ENCODE measurements at places on chromosomes 5 and 9.

DNA sequence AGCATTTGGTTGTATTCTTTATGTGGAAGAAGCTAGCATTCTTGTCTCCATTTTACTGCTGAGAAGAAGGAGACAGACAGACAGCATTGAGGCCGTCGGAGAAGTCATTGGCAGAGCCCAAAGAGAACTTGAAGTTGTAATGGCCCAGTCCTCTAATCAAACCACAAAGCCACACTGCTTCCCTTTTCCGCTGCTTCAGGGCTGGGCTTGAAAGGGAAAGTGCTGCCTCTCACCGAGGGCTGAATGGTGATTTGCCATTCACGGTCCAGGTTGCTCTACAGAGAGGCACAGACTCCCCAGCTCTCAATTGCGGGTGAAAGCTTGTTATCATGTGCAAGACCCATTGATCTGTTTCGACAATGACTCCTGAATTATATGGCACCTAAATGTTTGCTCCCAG is 25.6 kb upstream of the POU4F3 start:
- H3K4me1 ChIP-seq = peaks cover 4% of the 10 kb centered on the region
- no peak overlapping the region for H3K4me3 ChIP-seq
- H3K27me3 ChIP-seq = peaks cover 25% of the 10 kb centered on the region
- no peak overlapping the region for H3K27ac ChIP-seq
- no peak for DNase-seq

GRCh38 chr9:129693741-129694140 is 28.3 kb downstream of the PRRX2 start:
- H3K4me1 ChIP-seq = peaks cover 3% of the 10 kb centered on the region
- H3K36me3 ChIP-seq = peaks cover 1% of the 10 kb centered on the region
- H3K27ac ChIP-seq = no peak overlapping the region
- DNase-seq = no peak
- no peak overlapping the region for H3K4me3 ChIP-seq
- peaks cover 65% of the 10 kb centered on the region for H3K27me3 ChIP-seq

GRCh38 chr5:77294185-77294584 is 83.7 kb downstream of the PDE8B start:
- H3K4me1 ChIP-seq = no peaks in the 10 kb centered on the region
- H3K27ac ChIP-seq = no peak overlapping the region
- H3K36me3 ChIP-seq = peaks cover 2% of the 10 kb centered on the region
- H3K27me3 ChIP-seq = peaks cover 48% of the 10 kb centered on the region
- no peak overlapping the region for H3K4me3 ChIP-seq
- DNase-seq = no peak

DNA sequence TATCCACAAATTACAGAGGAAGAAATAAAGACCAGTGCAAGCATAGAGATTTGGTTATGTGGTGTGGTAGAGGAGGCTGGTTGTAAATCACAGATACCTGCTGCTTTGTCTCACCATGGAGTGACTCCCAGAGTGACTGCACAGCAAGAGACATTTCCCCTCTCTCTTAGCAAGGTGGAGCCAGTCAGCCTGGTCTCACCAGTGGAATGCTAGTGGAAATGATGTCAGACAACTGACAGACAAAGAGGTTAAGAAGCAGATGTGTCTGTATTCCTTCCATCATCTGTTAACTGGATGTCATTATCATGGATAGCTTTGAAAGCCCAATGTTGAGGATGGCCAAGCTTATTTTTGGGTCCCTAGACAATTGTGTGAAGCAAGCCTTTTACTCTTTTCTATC is 509.4 kb upstream of the SEMA6A start:
- no peak overlapping the region for H3K4me3 ChIP-seq
- no peak for DNase-seq
- H3K4me1 ChIP-seq = no peaks in the 10 kb centered on the region
- no peak overlapping the region for H3K27ac ChIP-seq
- no peaks in the 10 kb centered on the region for H3K27me3 ChIP-seq

DNA sequence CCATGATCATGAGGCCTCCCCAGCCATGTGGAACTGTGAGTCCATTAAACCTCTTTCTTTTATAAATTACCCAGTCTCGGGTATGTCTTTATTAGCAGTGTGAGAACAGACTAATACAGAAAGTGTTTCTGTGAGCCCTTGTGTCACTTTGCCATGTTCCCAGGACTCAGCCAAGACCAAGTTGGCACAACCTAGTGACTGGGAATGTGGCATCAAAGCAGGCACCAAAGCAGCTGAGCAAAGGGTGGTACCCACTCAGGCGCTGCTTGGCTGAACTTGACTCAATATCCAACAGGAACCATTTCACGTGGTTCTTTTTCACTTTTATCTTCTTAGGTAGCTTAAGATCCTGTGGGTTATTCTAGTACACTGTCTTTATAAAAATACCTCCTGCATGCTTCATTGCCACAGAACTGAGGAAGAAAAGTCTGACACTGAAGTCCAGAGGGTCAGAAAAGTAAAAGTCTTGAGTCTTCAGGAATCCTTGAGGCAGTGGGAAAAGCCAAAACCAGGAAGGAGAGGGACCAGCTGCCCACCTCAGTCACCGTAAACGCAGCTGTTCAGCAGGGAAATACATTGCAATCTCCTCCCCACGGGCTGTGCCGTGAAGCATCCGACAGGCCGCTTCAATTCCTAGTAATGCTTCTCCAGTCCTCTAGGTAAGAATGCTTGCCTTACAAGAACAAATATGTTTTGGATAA is 90.5 kb upstream of the RETREG1 start:
- H3K27me3 ChIP-seq = peaks cover 7% of the 10 kb centered on the region
- no peak overlapping the region for H3K27ac ChIP-seq
- no peaks in the 10 kb centered on the region for H3K4me1 ChIP-seq
- no peaks in the 10 kb centered on the region for H3K36me3 ChIP-seq

DNA sequence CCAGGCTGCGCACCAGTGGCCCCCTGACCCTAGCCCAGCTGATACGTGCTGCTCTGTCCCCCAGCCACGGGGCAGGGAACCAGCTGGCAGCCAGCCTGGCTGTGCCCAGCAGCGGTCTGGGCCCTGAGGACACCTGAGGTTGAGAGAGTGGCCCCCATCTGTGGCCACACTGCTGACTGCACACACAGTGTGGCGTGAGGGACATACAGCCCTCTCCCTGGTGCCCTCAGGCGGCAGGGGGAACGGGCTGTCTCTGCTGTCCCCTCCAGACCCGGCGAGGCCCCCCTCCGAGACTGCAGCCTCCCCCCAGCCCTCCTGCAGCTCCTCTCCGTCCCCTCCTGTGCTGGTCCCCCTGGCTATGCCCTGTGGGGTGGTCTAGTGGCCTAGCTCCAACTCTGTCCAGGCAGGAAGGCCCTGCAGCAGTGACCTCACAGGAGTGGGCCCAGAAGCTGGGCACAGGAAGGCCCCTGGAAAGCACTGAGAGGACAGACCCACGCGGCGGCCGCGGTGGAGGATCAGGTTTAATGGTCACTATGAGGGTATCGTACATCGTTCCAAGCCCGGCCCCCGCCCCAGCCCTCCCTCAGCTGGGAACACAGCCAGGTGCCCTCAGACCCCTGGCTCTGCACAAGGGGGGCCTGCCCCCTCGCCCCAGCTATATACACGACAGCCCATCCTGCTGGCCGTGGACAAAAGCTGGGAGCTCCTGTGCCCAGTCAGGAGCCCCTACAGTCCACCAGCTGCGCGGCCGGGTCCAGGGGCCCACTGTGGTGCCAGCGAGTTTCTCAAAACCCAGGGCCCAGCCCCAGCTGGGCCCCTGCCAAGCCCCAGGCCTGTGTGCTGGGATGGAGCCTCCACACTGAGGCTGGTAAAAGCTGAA is 6.8 kb upstream of the ENTPD8 start:
- peaks cover 37% of the 10 kb centered on the region for H3K27me3 ChIP-seq
- no peak for DNase-seq
- H3K4me3 ChIP-seq = no peak overlapping the region
- no peak overlapping the region for H3K27ac ChIP-seq
- H3K4me1 ChIP-seq = peaks cover 47% of the 10 kb centered on the region

DNA sequence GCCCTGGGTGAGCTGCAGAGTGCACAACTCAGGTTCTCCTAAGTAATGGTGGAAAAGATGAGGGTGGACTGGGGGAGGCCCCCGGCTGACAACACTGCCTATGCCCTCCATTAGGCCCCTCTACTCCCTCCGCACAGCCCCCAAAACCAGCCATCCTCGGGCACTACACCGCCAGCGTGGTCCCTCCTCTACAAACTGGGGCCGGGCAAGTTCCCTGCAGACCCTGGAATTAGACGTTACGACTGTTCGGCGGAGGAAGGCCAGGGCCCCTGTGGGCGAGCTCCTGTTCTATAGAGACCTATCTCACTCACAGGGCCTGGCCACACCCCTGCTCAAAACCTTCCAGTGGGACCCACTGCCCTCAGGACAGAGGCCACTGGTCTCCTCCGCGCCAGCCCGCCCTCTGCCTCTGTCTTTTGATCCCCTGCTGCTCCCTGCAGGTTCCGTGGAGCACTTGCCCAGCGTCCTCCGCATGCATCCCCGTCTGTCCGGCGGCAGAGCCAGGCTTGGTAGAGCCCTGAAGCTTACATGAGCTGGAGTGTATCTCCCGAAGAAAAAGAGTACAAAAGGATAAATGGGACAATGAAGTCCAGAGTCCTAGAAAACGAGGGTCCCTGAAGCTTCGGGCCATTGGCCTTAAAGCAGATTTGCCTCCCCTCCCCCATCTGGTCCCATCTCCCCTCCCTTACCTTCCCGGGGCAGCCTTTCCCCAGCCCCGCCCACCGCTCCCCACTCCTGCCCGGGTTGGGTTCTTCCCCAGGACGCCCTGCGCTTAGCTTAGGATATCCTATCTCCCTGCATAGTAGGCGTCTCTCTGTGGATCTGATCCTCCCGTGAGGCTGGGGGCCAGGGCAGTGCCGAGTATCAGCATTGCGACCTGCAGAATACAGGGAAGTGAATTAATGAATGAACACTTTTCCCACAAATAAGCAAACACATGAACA is 71.3 kb downstream of the HRH2 start:
- no peak overlapping the region for H3K4me3 ChIP-seq
- H3K27ac ChIP-seq = no peak overlapping the region
- peaks cover 58% of the 10 kb centered on the region for H3K27me3 ChIP-seq
- no peaks in the 10 kb centered on the region for H3K36me3 ChIP-seq
- peaks cover 9% of the 10 kb centered on the region for H3K4me1 ChIP-seq

- DNase-seq = peak; percentile 42
- peaks cover 77% of the 10 kb centered on the region for H3K4me1 ChIP-seq
- peak overlapping the region; percentile 97 for H3K27ac ChIP-seq
- H3K27me3 ChIP-seq = no peaks in the 10 kb centered on the region
Measured at GRCh38 chr9:114908805-114909448, 21.5 kb downstream of the TNFSF8 start.

DNA sequence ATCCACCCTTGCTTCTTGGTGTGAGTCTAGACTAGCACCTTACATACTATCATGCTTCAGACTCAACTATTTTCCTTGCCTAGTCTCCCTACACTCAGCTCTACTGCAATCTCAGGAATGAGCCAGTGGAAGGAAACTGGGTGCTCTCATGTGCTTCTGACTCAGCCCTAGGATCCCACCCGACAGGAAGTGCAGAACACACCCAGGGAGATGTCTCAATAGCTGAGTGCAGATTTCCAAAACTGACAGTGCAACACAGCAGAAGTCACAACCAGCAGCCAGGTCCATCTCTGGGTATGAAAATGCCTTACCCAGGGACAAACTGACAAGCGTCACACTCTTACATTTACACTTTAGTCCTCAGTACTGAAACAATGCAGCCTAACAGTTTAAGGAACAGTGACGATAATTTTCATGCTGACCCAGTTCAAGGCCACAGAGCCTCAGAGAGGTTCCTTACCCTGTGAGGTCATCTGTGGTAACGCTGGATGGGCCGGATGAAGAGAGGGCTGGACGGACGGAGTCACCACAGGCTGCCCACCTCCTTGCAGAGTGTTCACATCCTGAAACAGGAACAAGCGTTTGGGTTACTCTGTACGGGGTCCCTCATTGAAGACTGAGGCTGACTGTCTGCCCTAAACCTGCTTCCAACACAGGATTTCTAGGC is 33.0 kb downstream of the FKBP15 start:
- H3K27me3 ChIP-seq = no peaks in the 10 kb centered on the region
- DNase-seq = no peak
- peaks cover 13% of the 10 kb centered on the region for H3K4me1 ChIP-seq

GRCh38 chr5:136145030-136145429 is 12.4 kb downstream of the SMAD5 start:
- no peak overlapping the region for H3K27ac ChIP-seq
- no peak overlapping the region for H3K4me3 ChIP-seq
- no peaks in the 10 kb centered on the region for H3K36me3 ChIP-seq

DNA sequence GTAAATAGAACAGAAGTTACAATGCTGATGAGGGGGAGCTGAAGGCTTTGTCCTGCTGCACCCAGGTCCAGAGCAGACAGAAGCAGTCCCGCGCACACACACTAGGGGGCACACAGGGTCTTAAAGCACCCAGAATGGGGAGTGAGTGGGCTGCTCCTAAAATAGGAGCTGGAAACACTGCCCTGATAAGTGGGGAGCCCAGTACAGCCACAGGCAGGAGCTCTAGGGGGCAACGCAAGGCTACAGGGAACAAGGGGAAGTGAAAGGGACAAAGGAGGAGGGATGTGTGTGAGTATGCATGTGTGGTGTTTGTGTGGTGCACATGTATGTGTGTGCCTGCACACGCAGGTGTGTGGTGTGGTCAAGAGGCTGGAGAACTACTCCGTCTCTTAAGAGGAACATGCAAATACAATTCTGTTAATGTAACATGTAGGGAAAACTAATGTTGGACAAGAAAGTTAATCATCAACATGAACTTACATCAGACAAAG is 191.5 kb downstream of the ROR2 start:
- no peak overlapping the region for H3K4me3 ChIP-seq
- no peaks in the 10 kb centered on the region for H3K4me1 ChIP-seq
- H3K36me3 ChIP-seq = no peaks in the 10 kb centered on the region
- DNase-seq = peak; percentile 53

GRCh38 chr9:79621916-79622575 is 50.3 kb downstream of the TLE4 start:
- DNase-seq = no peak
- no peak overlapping the region for H3K27ac ChIP-seq
- H3K4me1 ChIP-seq = peaks cover 21% of the 10 kb centered on the region
- H3K4me3 ChIP-seq = no peak overlapping the region
- peaks cover 10% of the 10 kb centered on the region for H3K36me3 ChIP-seq
- no peaks in the 10 kb centered on the region for H3K27me3 ChIP-seq

GRCh38 chr5:17992291-17992690 is 358.0 kb downstream of the TAF11L14 start:
- H3K4me1 ChIP-seq = no peaks in the 10 kb centered on the region
- no peak overlapping the region for H3K27ac ChIP-seq
- DNase-seq = no peak
- H3K27me3 ChIP-seq = no peaks in the 10 kb centered on the region
- H3K4me3 ChIP-seq = no peak overlapping the region

DNA sequence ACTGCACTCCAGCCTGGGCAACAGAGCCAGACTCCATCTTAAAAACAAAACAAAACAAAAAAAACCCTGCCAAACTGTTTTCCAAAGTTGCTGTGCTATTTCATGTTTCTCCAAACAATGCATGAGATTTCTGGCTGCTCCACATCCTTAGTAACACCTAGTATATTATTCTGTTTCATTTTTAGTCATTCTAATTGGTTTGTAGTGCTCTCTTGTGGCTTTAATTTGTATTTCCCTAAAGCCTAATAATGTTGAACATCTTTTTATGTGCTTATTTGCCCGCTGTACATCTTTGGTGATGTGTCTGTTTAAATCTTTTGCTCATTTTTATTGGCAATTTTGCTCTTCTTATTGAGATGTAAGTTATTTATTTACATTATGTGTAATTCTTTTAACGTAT is 18.4 kb upstream of the TTC1 start:
- H3K4me1 ChIP-seq = peaks cover 6% of the 10 kb centered on the region
- no peak overlapping the region for H3K27ac ChIP-seq
- peaks cover 62% of the 10 kb centered on the region for H3K27me3 ChIP-seq
- H3K4me3 ChIP-seq = no peak overlapping the region
- peaks cover 1% of the 10 kb centered on the region for H3K36me3 ChIP-seq

All from activated naive CD4-positive, alpha-beta T cell treated with anti-CD3 and anti-CD28 coated beads, Interleukin-2, amount 10 ng/mL, durations not matched to agents 7 days and 5 days (primary cell).